CD8-positive, alpha-beta memory T cell (primary cell): ENCODE measurements at places on chromosomes 6 and 20.

- no peak for DNase-seq
Observed at GRCh38 chr6:136750696-136751521, 41.4 kb downstream of the MAP3K5 start.

DNA sequence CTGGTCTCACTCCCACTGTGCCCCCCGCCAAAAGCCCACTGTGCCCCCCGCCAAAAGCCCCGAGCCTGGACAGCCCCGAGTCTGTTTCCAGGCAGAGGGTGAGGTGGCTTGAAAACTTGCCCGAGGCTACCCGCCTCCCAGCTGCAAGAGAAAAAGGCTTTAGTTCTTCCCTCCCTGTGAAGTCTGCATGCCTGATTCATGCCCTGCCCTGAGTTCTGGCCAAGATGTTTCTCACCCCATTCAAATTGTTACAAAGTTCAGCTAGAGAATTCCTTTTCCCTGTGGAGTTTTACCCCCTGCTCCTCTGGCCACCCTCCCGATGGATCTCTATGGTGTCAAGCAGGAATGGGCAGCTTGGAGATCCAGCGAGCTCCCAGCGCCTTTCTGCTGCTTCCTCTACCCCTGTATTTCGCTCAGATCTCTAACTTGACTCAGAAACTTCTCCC, 298.8 kb upstream of the MAP3K7 start:
- no peak for DNase-seq

DNA sequence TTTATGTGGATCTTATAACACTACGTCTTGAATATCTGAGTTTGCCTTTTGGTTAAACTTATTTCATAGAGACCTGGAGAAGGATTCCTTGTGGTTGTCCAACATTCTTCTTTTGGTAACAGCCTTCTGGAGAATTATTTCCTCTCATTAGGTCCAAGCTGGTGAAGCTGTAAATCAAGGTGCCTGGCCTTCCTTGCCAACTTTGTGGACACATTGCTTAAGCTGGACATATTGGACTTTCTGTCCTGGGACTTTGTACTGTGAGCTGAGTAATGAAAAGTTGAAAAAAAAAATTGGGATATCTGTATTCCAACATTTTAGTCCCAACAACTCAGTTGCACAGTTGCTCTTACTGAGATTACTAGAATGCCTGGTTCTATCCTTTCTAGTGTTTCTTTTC, 186.2 kb downstream of the HAO1 start:
- DNase-seq = no peak

DNA sequence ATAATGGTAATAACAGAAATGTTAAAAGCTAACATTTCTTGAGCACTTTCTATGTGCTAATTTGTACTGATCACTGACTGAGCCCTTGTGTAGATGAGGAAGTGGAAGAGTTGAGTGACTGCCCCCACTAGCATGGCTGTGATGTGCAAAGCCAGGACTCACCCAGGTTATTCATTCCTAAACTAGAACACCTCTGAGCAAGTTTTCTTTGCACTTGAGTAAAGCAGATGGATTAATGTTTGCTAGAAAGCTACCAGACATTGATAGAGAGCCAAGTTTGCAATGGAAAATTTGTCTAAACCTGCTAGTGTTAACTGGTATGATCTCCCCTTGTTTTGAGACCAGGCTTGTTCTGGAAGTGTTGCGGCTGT, 467.4 kb upstream of the PLCB4 start:
- no peak for DNase-seq

- no peak for DNase-seq
Observed at GRCh38 chr20:63042448-63043071, 35.8 kb upstream of the BHLHE23 start.

GRCh38 chr6:51702851-51703250, 384.6 kb downstream of the PKHD1 start:
- no peak for DNase-seq

DNA sequence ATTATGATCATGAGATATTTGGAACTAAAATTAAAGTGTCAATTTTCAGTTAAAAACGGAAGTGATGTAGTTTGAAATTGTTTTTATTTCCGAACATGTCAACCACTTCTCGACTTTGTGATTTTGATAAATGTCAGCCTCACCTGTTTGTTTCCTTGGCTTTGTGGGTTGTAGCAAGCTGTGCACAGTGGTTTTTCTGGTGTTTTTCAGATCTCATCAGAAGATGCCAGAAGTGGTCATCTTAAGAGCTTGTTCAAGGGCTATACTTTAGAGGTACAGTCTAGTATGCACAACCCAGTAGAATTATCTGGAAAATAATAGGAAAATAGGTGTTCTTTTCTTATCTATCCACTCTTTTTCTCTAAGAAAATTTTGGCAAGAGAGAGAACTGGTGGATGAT, 134.0 kb downstream of the GRIK2 start:
- no peak for DNase-seq
